ENCODE measurements at places on chromosomes 1 and 21.

GRCh38 chr1:213362598-213362997 is 311.6 kb downstream of the RPS6KC1 start:
- DNase-seq: no peak

GRCh38 chr1:208544794-208545193 is 300.6 kb upstream of the PLXNA2 start:
- no peak for DNase-seq

DNA sequence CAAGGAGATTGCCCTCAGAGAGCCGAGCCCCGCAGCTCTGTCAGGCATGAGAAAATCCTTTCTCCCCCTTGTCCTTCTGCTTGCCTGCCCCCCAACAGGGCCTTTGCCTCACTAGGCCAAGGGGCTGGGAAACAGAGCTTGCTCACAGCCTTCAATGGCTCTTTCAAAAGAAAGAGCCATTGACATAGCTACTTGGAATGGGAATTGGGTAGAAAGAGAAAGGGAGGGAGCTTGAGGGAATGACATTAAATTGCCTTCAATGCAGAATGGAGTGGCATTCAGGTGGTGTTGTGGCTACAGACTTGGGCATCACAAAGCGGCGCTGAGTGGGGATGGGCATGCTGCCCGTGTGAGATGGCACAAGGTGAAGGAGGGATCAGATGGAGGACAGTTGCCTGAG is 13.2 kb downstream of the SYT11 start:
- no peak for DNase-seq

DNA sequence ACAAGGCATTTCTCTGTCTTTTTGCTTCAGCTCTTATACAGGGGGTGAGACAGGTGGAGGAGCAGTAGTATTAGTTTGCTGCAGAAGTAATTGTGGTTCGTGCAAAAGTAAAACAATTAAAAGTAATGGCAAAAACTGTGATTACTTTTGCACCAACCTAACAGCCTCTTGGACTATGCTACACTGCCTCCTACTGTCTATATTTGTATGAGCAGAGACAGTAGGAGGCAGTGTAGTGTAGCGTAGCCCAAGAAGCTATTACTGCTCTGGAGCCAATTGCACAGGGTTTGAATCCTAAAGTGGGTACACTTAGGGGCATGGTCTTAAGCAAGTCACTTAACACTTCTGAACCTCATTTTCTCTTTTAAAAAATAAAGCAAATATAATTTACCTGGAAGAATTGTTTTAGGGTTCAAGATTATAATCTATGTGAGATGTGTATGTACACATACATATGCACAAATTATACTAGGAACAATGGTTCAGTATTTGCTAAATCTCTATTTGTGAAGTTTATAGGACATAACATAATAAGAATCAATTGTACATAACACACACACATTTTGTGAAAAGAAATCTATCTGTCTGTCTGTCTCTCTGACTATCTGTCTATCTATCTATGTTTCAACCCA is 103.8 kb downstream of the BRINP3 start:
- DNase-seq: no peak

DNA sequence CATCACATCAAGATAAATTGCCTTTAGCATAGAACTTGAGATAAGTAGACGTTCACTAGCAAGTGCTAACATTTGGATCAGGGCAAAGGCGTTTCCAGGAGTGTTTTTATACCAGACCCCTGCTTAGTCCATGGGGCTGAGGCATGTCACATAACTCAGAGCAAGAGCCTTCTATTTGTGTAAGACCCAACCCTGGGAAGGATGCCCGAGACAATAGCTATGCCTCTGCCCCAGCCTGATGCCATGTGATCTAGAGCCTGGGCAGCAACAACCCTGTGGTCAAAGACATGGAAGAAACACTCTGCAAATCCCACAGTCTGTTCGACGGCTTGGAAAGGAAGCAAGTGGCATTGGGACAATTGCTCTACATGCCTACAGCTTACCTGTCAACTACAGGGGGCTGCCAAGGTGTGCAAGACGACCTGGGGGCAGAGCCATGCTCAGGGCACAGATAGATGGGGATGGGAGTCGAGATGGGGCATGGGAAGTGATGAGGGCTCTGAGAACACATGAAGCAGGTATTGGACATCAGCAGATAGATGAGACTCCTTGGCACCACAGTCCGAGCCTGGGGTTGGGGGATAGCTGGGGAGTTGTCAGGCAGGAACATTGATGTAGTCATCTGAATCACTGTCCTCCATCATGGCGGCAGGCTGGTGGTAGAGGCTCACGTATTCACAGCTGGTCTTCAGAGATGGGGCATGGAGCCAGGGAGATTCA is 7.3 kb downstream of the IL24 start:
- no peak for DNase-seq

- no peak for DNase-seq
These were observed 51.8 kb downstream of the MRPL39 start for GRCh38 chr21:25555492-25555891.

DNA sequence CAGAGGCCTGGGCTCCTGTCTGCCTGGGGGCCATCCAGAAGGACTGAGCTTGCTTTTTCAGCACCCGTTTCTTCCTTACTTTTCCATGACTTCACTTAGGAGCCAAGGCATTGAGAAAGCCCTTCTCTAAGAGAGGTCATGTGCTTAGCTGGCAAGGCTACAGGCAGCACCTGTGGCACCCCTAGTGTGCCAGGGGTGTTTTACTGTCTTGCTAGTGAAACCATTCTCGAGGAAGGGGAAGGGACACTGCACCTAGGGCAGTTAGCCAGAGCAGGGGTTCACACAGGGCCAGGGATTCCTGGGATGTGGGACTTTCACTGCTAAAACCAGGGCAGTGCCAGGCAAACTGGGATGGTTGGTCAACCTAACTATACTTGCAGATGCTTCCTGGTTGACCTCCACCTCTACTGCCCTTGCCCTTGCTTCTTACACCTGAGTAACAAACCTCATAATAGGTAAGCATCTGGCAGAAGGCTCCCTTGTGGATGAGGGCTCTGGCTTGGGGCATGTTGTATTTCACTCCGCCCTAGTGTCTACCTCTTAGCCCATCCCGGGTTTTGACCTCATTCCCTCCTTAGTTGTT is 69.2 kb downstream of the NOS1AP start:
- DNase-seq: no peak

DNA sequence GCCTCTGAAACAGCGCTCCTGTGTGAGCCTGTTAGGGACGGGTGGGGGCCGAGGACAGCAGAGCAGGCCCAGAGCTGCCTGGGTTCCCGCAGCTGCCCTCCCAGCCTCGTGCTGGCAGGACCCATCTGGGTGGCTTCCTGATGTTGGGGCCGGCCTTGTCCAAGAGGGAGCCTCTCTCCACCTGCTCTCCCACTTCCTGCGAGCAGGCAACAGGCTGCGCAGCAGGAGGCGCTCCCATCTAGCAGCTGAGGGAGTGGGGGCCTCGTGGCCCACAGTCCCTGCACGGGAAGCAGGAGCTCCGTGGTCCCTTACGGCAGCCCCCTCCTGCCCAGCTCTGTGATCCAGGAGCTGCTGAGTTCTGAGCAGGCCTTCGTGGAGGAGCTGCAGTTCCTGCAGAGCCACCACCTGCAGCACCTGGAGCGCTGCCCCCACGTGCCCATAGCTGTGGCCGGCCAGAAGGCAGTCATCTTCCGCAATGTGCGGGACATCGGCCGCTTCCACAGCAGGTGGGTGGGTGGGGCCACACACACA is 68.0 kb downstream of the TRIM11 start:
- no peak for DNase-seq

- no peak for DNase-seq
These were observed 49.2 kb upstream of the NTPCR start for GRCh38 chr1:232901255-232901654.

DNA sequence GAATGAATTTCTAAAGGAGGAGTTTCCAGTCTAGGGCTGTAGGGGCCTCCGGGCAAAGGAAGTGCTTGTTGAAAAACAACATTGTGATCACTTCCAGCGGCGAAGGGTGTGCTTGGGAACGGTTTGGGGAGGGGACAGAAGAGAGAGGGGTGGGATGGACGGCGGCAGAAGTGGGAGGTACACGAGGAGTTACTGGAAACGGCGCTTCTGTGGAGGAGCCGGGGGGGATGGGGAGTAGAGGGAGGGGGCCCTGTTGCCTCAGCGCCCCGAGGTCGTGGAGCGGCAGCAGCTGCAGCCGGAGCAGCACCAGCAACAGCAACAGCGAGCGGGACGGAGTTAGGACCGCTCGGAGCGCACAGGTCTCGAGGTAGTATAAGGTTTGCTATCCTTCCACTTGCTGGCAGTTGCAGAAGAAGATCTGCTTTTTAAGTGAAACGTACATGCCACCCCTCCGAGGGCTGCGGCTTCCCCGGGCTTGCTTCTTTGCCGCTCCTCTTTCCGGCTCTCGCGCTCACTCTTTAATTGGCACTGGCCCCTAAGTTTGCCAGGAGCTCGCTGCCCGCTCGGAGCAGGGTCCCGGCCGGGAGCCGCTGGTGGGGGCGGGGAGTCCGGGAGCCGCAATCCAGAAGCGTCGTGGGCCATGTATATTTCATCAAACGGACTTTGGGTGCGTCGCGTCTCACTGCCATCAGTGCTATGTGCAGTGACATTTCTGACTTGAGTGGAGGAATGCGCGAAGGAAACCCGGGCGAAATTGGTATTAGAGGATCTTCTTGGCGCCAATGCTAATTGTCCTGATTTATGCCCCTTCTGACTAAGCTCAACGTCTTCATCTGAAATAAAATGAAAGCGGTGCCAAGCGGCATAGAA is 771 bp upstream of the NTNG1 start:
- DNase-seq: no peak

GRCh38 chr1:25343872-25344271 is 5.7 kb downstream of the TMEM50A start:
- DNase-seq: no peak

- peak; percentile 17 for DNase-seq
These were observed 97.1 kb downstream of the AK5 start for GRCh38 chr1:77378723-77379535.

- DNase-seq: no peak
These were observed 14.0 kb downstream of the DEGS1 start for GRCh38 chr1:224196813-224197600.

- no peak for DNase-seq
These were observed 19.4 kb upstream of the UBE2U start for GRCh38 chr1:64184003-64184440.

- DNase-seq: peak; percentile 15
These were observed 3.8 kb downstream of the IRF2BP2 start for GRCh38 chr1:234605983-234606783.

GRCh38 chr1:230355594-230355993 is 70.5 kb downstream of the PGBD5 start:
- no peak for DNase-seq

GRCh38 chr1:48017716-48018115 is 20.5 kb upstream of the TRABD2B start:
- no peak for DNase-seq

GRCh38 chr1:246726255-246726679 is 2.1 kb downstream of the SCCPDH start:
- no peak for DNase-seq

DNA sequence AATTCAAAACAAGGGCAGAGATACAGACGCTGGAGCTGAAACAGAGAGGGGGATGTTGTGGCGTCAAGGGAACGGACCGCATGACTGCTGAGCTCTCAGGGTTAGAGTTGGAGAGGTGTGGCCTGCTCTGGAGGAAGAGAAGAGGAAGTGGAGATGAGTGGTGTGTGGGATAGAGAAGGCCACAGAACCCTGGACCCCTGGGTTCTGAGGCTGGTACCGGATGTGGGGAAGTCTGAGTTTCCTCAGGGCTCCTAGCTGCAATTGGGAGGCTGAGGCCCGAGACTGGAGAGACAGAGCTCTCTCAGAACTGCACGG is 1.8 kb downstream of the BCAN start:
- DNase-seq: no peak

- DNase-seq: no peak
These were observed 33.1 kb downstream of the NDC1 start for GRCh38 chr1:53804791-53805505.

DNA sequence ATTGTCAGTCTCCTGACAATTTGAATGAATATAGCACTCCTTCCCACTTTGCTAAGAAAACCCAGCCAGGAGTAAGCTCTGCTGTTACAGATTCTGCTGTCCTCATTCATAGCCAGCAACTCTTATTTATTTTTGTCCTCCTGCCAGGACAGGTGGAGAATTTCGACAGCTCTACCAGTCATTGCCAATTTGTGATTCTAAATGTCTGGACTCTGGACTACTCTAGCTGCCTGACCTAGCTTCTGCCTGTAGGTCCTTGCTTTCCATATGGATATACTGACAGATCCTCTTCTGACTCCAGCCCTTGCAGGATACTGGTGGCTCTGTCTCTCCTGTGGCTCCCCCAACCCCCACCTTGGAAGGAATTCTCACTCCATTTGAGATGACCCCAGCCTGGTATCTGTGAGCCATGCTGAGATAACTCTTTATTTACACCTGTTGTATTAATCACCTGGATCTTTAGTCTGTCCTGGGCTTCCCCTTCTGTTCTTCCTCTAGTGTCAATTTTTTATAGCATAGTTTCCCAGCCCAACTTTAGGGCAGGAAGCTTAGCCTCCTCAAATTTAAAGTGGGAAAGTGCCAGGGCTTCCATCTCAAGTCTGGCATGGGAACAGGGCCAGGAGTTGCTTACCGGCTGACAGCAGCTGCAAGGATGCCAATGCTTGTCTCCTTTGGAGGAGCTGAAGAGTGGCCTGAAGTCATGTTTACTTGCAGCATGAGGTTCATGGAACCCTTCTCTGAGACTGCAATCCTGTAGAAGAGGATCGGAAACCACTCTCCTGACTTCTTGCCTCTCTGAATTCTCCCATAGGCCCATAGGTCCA is 6.7 kb downstream of the PM20D1 start:
- no peak for DNase-seq

- no peak for DNase-seq
These were observed 7.1 kb upstream of the SORT1 start for GRCh38 chr1:109404838-109405237.

GRCh38 chr1:12480748-12481362 is 137.2 kb downstream of the DHRS3 start:
- peak; percentile 4 for DNase-seq

- no peak for DNase-seq
These were observed 549 bp downstream of the PARS2 start for GRCh38 chr1:54763816-54764132.

DNA sequence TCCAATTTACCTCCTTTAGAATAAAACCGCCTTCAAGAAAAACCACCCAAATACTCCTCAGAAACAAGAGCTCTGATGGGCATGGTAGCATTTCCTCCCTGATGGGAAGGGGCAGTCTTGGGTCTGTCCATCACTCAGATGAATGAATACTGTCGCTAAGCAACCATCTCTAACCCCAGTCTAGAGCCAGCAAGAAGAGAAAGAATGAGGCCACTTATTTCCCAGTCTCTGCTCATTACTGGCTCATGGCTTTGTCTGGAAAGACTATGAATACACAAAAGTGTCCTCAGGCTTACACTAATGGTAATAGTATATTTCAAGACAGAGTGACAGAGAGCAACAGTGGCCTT is 51.0 kb upstream of the F3 start:
- peak; percentile 54 for DNase-seq

GRCh38 chr1:12669529-12670068 is 25.7 kb downstream of the AADACL4 start:
- no peak for DNase-seq

GRCh38 chr1:105294838-105295237 is 1545.1 kb downstream of the AMY1C start:
- DNase-seq: no peak

GRCh38 chr1:36802018-36802417 is 232.3 kb downstream of the GRIK3 start:
- no peak for DNase-seq
